Camera-type eye (tissue), 1 donor: ENCODE measurements at places on chromosomes 1 and 21. TPM values are rescaled to one million over a fixed set of nuclear protein-coding genes. Genes with fewer than 3 reads are reported as not detected.

The MROH9 gene
- not detected for total RNA-seq

The SF3B4 gene
- 13.3 TPM for total RNA-seq

The FMO1 gene
- total RNA-seq: 11.7 TPM

The THEM5 gene
- total RNA-seq: not detected

The PLA2G2A gene
- total RNA-seq: 8.3 TPM

The LHX8 gene
- not detected for total RNA-seq

The ZNF648 gene
- 0.71 TPM for total RNA-seq

The SLC25A33 gene
- total RNA-seq: 8.9 TPM

The RGS13 gene
- total RNA-seq: not detected

The SPRR2D gene
- not detected for total RNA-seq

The CCSAP gene
- total RNA-seq: 42.7 TPM

The TAS1R1 gene
- not detected for total RNA-seq

The BRWD1 gene
- total RNA-seq: 206 TPM

The OR10Z1 gene
- not detected for total RNA-seq

The RGS8 gene
- 160 TPM for total RNA-seq

The ZBTB8A gene
- 24.7 TPM for total RNA-seq

The INKA2 gene
- total RNA-seq: 5.1 TPM

The TSPAN1 gene
- 0.49 TPM for total RNA-seq

The ERG gene
- total RNA-seq: 13.6 TPM

The LRRC7 gene
- total RNA-seq: 29.1 TPM

The CDC42BPA gene
- total RNA-seq: 135 TPM

The GUCA2A gene
- not detected for total RNA-seq

The PKP1 gene
- total RNA-seq: 34.3 TPM

The LENEP gene
- 6.0 TPM for total RNA-seq

The JMJD4 gene
- 19.7 TPM for total RNA-seq

The CFHR3 gene
- total RNA-seq: 0.22 TPM

The RGSL1 gene
- not detected for total RNA-seq

The HLX gene
- 6.2 TPM for total RNA-seq

The YARS1 gene
- 42.4 TPM for total RNA-seq

The XKR8 gene
- 3.9 TPM for total RNA-seq

The VANGL2 gene
- 15.2 TPM for total RNA-seq

The SPRR3 gene
- not detected for total RNA-seq

The NFASC gene
- total RNA-seq: 30.6 TPM

The CHRNB2 gene
- 12.7 TPM for total RNA-seq

The CLCNKB gene
- total RNA-seq: 0.55 TPM

The WNT9A gene
- total RNA-seq: 4.3 TPM

The FBXO42 gene
- 35.8 TPM for total RNA-seq
